ENCODE measurements at places on chromosomes 16 and 17.

DNA sequence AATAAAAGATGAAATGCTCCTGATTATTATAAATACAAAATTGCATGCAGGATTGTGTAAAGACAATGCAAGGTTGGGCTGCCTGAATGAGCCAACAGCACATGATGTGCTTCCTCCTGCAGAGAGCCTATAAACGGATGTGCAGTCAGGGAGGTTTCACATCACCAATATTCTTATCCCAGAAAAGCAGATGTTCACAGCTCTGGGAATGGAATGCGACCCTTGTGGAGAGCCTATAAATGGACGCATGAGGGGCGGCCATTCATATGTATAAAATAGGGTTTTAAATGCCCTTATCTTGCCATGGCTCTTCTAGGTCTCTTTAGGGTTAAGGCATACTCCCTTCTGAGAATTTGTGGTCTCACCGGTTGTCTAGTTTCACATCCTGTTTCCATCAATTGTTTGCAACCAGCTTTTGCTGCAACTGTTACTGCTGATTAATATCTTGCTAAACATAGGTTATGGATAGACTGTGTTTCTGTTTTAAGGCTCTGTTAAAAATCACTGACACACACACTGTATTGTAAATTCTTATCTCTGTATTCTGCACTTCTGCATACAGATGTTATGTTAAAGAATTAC is 31.9 kb downstream of the SLFN11 start:
- no peak for DNase-seq

GRCh38 chr17:40110026-40110845 is 9.8 kb upstream of the NR1D1 start:
- DNase-seq: no peak

- no peak for DNase-seq
Measured at GRCh38 chr17:37310940-37311339, 64.8 kb upstream of the C17orf78 start.

GRCh38 chr16:11333702-11334101 is 11.6 kb upstream of the RMI2 start:
- no peak for DNase-seq

- DNase-seq: no peak
Measured at GRCh38 chr16:70706948-70707465, 21.2 kb upstream of the MTSS2 start.

- DNase-seq: no peak
Measured at GRCh38 chr17:48526608-48527546, 3.9 kb downstream of the HOXB1 start.

DNA sequence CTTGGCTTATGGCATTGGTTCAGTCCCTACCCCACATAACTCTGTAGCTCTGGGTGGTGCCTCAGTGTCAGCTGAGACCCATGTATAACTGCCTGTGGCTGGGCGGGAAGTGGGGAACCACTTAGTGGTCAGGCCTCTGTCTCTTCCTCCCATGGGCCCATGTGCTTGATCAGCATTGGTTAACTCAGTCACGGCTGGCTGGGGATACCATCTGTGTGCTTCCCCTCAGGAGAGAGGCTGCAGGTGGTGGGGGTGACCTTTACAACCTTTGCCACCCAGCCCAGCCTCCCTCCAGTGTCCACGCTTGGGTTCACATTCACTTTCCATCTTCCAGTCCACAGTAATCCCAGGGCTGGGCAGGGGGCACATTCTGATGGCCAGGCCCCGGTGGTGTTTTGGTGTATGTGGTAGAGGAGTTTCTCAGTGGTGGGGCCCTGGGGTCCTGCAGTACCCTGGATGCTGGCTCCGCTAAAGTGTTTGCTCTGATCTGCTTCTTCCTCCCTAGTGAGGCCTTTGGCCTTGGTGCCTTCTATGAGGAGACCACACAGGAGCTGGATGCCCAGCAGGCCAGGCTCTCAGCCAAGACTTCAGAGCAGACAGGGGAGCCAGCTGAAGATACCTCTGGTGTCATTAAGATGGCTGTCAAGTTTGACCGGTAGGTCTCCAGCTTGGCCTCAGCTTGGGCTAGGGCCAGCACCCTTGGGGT is 10.2 kb upstream of the NFATC3 start:
- no peak for DNase-seq

GRCh38 chr16:85248342-85248741 is 136.1 kb upstream of the CIBAR2 start:
- DNase-seq: no peak

DNA sequence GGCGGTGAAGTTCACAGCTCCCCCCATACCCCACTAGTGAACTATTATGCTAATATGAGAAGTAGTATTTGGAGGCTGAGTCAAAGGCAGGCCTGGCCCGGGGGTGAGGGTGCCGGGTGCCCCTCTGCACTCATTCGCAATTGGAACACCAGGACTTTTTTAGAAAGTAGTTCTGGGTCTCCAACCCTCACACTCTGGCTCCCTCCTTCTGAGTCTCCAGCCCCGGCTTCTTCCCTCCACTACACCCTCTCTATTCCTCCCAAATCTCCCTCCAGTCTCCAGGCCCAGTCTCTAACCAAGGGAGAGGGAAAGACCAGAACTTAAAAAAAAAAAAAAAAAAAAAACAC is 11.3 kb upstream of the HOXB2 start:
- no peak for DNase-seq

GRCh38 chr16:2159175-2159838 is 3.7 kb downstream of the TRAF7 start:
- no peak for DNase-seq

DNA sequence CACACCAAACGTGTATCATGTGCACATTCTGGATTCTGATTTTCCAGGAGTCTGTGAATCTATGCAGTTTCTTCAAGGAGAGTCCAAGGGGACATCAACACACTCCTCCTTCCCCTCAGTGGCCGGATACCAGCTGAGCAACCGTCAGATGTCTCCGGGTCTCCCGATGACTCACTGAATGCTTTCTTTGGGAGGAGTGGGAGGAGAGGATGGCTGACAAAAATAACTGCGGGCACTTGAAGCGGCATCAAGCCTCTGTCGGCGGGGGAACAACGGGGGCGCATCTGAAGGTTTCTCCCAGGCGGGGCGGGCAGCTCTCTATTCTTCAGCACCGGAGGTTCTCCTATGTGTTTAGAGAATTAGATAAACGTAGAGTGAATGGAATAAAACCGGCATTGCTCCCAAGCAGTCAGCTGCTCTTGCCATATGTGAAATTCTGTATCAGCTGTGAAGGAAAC is 24.6 kb upstream of the LRRC75A start:
- DNase-seq: no peak

DNA sequence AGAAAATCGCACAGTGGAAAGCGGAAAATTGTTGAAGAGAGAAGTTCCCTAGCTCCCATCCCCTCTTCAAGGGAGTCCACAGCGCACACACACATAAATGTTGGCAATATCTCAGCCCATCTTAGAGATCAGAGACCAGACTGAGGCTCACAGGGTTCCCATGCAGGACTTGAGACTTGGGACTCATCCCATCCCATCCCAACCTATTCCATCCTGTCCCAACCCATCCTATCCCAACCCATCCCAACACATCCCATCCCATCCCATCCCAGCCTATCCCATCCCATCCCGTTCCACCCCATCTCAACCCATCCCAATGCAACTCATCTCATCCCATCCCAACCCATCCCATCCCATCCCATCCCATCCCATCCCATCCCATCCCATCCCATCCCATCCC is 29.6 kb downstream of the GSG1L start:
- DNase-seq: no peak

- DNase-seq: no peak
Measured at GRCh38 chr16:14958970-14959369, 15.9 kb upstream of the PDXDC1 start.

DNA sequence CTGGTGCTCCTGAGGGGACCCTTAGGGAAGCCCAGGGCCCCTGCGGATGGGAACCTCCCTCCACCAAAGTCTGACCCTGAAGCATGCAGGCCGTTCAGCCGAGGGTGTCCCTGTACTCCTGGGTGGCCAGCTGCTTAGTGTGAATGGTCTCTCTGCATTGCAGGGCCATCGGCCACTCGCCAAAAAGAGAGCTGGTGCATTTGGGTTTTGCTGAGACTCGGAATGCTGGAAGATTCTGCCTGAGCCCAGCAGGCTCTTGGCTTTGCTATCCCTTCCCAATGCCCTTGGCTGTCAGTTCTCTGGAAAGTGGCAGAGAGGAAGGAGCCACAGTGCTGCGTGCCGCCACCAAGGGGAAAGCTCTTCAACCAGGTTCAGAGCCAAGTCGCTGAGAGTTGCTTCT is 2.8 kb downstream of the MEOX1 start:
- DNase-seq: no peak

GRCh38 chr17:53628011-53628410 is 194.7 kb upstream of the KIF2B start:
- DNase-seq: no peak

GRCh38 chr17:34606763-34607162 is 27.4 kb downstream of the TMEM132E start:
- DNase-seq: no peak

GRCh38 chr17:55416470-55417052 is 5.1 kb downstream of the MMD start:
- no peak for DNase-seq

- DNase-seq: no peak
Measured at GRCh38 chr16:12231666-12232065, 255.1 kb downstream of the SNX29 start.

DNA sequence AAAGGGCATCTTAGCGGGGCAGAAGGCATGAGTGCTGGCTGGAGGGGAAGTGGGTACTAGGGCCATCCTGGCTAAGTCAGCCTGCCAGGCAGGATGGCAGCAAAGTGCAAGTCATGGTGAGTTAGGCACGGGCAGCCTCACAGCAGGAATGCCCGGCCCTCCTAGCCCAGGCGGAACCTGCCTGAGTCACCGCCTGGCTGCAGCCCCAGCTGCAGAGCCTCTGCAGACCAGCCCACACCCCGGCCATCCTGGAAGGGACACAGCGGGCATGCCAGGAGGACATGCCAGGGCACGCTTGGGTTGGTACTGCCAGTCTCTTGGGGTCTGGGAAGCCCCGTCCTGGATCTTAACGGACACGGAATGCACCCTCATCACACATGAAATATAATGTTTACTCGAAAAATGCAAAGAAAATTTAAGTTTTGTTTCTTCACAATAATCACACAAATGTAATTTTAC is 5.0 kb upstream of the ALDH3A1 start:
- DNase-seq: no peak

- no peak for DNase-seq
Measured at GRCh38 chr17:63066158-63066813, 100.3 kb downstream of the TANC2 start.

- DNase-seq: no peak
Measured at GRCh38 chr16:56005958-56006357, 130.8 kb upstream of the CES5A start.
